ENCODE measurements at places on chromosomes 7 and 10.

DNA sequence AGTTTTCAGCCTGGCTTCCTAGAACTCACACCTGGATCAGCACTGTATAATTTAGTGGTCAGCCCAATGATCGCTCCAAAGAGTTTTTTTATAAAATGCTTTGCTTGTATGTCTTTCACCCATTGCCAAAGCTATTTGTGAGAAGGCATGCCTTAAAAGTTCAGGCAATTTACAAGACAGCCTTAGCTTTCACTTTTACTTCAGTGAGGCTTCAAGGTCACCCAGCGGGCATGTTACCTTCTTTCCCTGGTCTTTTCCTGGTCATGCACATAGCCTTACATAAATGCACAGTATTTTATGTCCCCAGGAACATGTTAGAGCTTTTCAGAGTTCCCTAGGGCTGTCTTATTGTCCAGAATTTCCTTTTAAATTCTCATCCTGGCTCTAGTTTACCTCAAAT lies 179.9 kb upstream of the TMEM72 start:
- no peaks in the 10 kb centered on the region for H3K4me1 ChIP-seq
- no peak for DNase-seq
- H3K36me3 ChIP-seq: peaks cover 6% of the 10 kb centered on the region
- H3K27ac ChIP-seq: no peak overlapping the region
- H3K27me3 ChIP-seq: peaks cover 14% of the 10 kb centered on the region
- no peak overlapping the region for H3K4me3 ChIP-seq

DNA sequence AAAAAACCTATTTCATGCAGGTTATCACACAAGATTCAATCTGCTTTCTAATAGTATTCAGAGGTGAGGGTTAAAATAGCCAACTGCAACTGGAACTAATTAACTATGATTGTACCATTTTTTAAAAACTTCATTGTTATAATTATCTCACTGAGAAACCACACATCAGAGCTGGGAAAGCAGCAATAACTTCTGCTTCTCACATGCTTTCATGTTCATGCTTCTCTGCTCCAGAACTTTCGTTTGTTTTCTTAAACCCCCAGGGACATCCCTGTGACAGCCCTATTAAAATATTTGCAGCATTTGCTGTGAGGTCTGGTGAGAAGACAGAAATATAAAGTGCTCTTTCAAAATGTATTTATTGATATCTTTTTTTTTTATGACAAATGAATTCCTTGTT lies 389.0 kb upstream of the SORCS1 start:
- no peaks in the 10 kb centered on the region for H3K27me3 ChIP-seq
- H3K4me3 ChIP-seq: no peak overlapping the region
- no peak for DNase-seq
- H3K27ac ChIP-seq: no peak overlapping the region
- no peaks in the 10 kb centered on the region for H3K36me3 ChIP-seq

GRCh38 chr7:18003286-18003994 lies 24.2 kb downstream of the PRPS1L1 start:
- H3K4me1 ChIP-seq: no peaks in the 10 kb centered on the region
- H3K27me3 ChIP-seq: no peaks in the 10 kb centered on the region
- H3K36me3 ChIP-seq: no peaks in the 10 kb centered on the region
- no peak overlapping the region for H3K4me3 ChIP-seq
- no peak for DNase-seq

DNA sequence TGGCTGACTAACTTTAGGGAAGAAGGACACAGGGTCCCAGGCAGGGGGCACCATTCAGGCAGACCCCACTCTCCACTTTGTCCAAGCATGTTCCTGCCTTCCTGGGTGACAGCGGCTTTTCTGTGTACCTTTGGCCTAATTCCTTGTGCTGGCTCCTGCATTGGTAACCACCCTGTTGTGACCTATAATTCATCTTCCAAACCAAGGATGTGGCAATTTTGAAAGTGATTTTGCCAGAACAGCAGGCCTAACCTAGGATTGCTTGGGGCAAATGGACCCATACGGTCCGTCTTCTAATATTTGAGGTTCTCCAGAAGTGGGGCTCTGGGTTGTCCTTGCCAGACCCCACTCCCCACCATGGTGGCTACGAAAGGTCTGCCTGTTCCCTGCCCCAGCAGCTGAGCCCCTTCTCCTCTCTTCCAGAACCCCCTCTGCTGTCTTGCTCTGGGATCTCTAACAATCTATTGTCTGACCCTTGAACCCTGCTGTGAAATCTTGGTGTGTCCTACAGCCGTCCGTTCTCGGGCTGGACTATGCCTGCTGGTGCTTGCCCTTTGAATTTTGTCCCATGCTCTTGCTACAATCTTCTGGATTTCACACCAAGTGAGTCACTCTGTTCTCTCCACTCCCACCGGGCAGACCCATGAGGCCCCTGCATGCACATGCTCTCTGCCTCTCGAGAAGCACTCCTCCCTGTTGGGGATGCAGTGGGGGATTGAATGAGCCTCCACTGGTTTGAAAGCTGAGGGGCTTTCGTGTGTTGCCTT lies 316.0 kb downstream of the CXCL12 start:
- H3K36me3 ChIP-seq: no peaks in the 10 kb centered on the region
- no peak overlapping the region for H3K4me3 ChIP-seq
- no peak overlapping the region for H3K27ac ChIP-seq
- H3K27me3 ChIP-seq: no peaks in the 10 kb centered on the region

DNA sequence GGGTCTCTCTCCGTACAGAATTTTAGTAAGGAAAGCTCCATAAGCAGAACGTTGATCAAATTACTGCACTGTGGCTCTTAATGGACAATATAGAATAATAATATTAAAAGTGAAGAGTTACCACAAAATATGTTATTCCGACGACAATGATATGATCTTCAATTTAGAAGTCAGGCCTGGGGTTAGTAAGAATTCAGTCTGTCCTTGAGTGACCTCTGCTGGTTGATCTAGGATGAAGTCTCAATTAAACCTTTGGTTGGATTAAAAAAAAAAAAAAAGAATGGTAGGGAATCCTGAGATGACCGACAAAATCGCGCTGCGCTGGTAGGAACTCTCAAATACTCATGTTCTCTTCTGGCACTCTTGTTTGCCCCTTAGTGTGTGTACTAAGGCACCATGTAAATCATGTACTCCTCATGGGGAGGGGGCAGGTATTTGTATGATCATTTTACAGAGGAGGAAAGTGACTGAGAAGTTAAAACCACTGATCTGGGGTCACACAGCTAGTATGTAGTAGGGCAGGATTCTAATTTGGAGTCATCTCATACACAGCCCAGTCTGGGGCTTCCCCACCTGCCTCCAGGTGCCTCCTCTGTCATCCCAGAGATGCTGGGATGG lies 161.3 kb upstream of the NPVF start:
- H3K4me3 ChIP-seq: no peak overlapping the region
- H3K27ac ChIP-seq: peak overlapping the region; percentile 52

GRCh38 chr10:83574770-83575169 lies 564.5 kb upstream of the GHITM start:
- H3K4me1 ChIP-seq: no peaks in the 10 kb centered on the region
- no peak overlapping the region for H3K27ac ChIP-seq
- DNase-seq: no peak
- no peaks in the 10 kb centered on the region for H3K36me3 ChIP-seq
- no peaks in the 10 kb centered on the region for H3K27me3 ChIP-seq

DNA sequence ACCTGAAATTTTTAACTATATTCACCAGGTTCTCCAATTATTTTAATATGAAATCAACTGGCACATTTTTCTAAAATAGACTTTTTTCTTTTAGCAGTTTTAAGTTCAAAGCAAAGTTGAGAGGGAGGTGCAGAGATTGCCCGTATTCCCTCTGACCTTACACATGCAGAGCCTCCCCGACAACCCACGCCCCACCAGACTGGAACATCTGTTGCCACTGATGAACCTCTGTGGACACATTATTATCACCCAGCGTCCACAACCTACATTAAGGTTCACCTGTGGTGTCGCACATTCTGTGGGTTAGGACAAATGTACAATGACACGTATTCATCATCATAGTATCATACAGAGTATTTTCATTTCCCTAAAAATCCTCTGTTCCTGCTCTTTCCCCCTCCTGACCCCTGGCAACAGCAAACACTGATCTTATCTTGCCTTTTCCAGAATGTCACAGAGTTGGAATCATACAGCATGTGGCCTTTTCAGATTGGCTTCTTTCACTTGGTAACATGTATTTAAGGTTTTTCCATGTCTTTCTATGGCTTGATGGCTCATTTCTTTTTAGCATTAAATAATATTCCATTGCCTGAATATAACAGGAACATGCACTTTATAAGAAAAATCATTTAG lies 37.1 kb downstream of the COBL start:
- no peak for DNase-seq
- H3K36me3 ChIP-seq: peaks cover 10% of the 10 kb centered on the region
- peaks cover 8% of the 10 kb centered on the region for H3K27me3 ChIP-seq
- no peaks in the 10 kb centered on the region for H3K4me1 ChIP-seq
- H3K27ac ChIP-seq: no peak overlapping the region

GRCh38 chr10:119726676-119727261 lies 919 bp downstream of the INPP5F start:
- H3K27ac ChIP-seq: peak overlapping the region; percentile 88
- H3K4me1 ChIP-seq: peaks cover 27% of the 10 kb centered on the region
- H3K36me3 ChIP-seq: no peaks in the 10 kb centered on the region
- no peaks in the 10 kb centered on the region for H3K27me3 ChIP-seq
- peak overlapping the region; percentile 90 for H3K4me3 ChIP-seq
- DNase-seq: no peak

- peaks cover 2% of the 10 kb centered on the region for H3K4me1 ChIP-seq
- no peaks in the 10 kb centered on the region for H3K36me3 ChIP-seq
- DNase-seq: no peak
- H3K4me3 ChIP-seq: no peak overlapping the region
These were observed 356.3 kb upstream of the GALNT17 start for GRCh38 chr7:70775570-70776156.

GRCh38 chr7:137804836-137805235 lies 41.9 kb downstream of the DGKI start:
- H3K27me3 ChIP-seq: peaks cover 9% of the 10 kb centered on the region
- H3K27ac ChIP-seq: no peak overlapping the region
- H3K4me3 ChIP-seq: no peak overlapping the region
- no peaks in the 10 kb centered on the region for H3K36me3 ChIP-seq
- H3K4me1 ChIP-seq: no peaks in the 10 kb centered on the region

GRCh38 chr10:118045837-118046394 lies 825 bp downstream of the RAB11FIP2 start:
- H3K36me3 ChIP-seq: no peaks in the 10 kb centered on the region
- peaks cover 34% of the 10 kb centered on the region for H3K4me1 ChIP-seq
- H3K27me3 ChIP-seq: no peaks in the 10 kb centered on the region
- peak overlapping the region; percentile 91 for H3K4me3 ChIP-seq
- peak overlapping the region; percentile 85 for H3K27ac ChIP-seq
- peak; percentile 64 for DNase-seq

DNA sequence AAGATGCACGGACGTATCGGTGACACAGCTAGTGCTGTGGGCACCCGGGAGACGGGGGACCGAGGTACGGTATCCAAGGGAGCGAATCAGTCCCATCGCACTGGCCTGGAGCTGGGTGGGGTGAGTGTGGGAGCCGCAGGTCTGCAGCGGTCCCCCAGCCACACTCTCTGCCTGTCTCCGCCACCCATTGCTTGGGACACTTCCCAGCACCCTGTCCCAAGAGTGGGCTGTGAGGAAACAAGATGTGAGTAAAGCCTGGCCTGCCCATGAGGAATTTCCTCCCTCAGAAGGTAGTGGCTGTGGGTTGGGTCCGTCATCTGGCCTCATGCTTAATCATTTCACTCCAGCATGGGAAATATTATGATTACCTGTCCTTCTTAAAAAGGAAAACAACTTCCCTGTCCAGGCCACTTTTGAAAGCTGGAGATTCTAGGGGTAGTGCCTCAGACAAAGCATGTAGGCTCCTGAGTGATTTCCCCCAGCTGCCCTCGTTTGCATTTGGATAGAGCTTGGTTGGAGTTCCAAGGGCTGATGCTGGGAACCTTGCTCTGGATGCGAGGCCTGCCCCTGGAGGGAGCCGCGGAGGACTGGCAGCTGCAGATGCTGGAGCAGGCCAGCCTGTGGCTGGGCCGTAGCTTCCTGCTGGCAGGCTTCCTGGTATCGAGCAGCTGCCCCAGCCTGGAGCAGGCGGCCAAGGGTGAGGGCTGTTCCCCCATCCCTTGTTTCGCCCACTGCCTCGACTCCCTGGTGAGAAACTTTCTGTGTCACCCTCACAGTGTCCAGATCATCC lies 6.2 kb upstream of the ACTR3C start:
- H3K27ac ChIP-seq: no peak overlapping the region
- no peaks in the 10 kb centered on the region for H3K27me3 ChIP-seq
- H3K4me3 ChIP-seq: no peak overlapping the region
- no peak for DNase-seq

GRCh38 chr10:99457813-99458212 lies 27.4 kb upstream of the GOT1 start:
- H3K4me3 ChIP-seq: no peak overlapping the region
- no peak overlapping the region for H3K27ac ChIP-seq
- no peaks in the 10 kb centered on the region for H3K4me1 ChIP-seq
- H3K27me3 ChIP-seq: peaks cover 45% of the 10 kb centered on the region
- no peaks in the 10 kb centered on the region for H3K36me3 ChIP-seq

All from naive thymus-derived CD8-positive, alpha-beta T cell (primary cell).